ENCODE measurements at places on chromosomes 4 and X.

GRCh38 chrX:108064613-108065012 is 19.7 kb downstream of the VSIG1 start:
- no peak for DNase-seq

GRCh38 chrX:123159403-123159802 is 24.7 kb upstream of the GRIA3 start:
- no peak for DNase-seq

GRCh38 chr4:107999932-108000539 is 10.3 kb downstream of the HADH start:
- no peak for DNase-seq

DNA sequence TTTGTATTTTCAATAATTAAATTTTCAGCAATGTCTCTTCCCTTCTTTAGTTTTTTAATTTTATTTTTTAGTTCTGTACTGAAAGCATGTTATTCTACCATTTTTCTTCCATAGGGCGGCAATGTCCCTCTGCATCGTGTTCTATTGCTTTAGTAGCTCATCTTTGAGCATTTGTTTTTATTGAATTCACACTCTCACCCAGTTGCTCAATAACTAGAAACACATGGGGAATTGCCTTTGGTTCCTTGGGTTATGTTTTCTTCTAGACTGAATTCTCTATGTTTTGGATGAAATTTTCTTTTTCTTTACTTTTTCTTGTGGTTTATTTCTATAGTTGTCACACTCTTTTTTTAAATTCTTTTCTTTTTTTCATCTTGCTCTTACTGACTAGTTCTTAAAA is 233.8 kb upstream of the LDB2 start:
- no peak for DNase-seq

DNA sequence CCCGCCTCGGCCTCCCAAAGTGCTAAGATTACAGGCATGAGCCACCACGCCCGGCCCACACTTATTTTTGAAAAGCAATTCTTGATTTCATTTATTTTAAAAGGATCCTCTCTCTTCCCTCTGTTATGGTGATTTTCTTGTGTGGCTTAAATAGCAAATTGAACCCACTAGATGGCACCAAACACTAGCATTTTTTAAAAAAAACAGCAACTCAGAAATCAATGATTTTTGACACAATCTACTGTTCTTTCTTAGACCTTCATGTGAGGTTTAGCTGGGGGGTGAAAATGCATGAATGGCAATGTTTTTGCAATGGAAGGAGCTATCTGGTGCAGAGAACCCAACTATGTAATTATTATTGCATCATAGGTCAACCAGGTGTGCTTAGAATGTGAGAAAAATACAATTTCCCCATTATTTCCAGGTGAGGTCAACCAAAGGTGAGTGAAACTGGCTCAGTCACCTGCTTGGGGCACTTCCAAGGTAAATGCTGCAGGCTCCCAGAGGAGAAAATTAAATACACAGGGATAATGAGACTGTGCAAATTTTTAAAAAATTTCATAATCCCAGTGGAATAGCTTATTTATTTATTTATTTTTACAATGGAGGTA is 226.7 kb upstream of the PRKX start:
- no peak for DNase-seq
